ENCODE measurements at places on chromosomes 12 and 14.

DNA sequence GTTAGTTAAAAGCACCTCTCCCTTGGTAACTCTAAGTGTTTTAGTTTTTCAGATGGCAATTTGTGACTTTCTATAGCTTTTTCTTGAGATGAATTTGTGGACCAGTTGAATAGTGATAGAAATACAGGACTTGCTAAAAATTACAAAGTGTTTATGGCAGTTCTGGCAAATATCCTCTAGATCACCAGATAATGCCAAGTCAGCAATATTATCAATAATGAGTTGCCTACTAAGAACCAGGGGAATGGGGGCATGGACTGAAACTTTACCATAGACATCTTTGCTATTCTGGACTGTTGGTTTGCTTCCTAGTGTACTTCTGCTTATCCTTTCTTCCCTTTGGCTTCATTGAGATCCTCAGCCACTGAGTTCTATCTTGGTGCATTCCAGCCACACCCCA, 584.2 kb downstream of the DIO2 start:
- DNase-seq: no peak

GRCh38 chr12:3233797-3234196, 156.6 kb downstream of the TSPAN9 start:
- no peak for DNase-seq

DNA sequence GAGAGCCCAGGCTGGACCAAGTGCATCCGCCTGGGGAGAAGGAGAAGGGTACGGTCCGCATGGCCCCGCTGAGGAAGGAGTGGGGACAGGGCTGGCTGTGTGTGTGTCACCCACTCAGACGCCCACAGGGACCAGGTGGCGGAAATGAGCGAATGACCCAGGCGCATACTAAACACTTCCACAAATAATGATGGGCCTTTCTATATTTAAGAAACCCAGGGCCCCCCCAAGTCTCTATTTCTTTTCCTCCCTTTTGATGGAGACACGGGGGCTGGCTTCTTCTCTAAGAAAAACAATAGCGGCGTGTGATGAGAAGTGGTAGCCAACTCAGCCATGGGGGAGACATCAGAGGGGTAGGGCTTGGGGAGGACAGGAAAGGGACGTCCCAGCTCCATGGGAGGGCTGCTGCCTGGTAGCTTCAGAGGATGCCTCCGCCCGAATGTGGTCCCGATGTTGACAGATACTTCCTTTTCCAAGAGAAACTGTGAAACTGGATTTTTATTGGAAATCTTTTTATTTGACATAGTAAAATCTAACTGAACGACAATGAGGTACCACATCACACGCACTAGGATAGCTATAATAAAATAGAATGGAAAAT, 6.3 kb upstream of the MAP1LC3B2 start:
- DNase-seq: no peak

GRCh38 chr14:54662491-54663133, 95.7 kb downstream of the SAMD4A start:
- DNase-seq: no peak

DNA sequence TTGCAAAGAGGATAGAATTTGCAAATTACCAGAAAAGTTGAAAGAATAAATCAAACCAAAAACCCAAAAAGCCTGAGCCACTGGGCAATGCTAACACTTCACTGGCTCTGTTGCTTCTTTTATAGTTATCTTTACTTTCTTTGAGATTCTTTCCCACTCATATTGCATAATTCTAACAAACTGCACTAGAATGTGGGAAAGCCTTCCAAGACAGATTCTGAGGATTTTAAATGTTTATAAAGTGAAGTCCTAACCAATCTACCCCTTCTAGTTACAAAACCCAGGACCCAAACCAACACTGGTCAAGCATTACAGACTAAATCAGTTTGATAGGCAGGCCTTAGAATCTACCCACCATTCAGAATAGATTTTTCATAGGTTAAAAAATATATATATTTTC, 150.9 kb downstream of the MED13L start:
- DNase-seq: no peak

DNA sequence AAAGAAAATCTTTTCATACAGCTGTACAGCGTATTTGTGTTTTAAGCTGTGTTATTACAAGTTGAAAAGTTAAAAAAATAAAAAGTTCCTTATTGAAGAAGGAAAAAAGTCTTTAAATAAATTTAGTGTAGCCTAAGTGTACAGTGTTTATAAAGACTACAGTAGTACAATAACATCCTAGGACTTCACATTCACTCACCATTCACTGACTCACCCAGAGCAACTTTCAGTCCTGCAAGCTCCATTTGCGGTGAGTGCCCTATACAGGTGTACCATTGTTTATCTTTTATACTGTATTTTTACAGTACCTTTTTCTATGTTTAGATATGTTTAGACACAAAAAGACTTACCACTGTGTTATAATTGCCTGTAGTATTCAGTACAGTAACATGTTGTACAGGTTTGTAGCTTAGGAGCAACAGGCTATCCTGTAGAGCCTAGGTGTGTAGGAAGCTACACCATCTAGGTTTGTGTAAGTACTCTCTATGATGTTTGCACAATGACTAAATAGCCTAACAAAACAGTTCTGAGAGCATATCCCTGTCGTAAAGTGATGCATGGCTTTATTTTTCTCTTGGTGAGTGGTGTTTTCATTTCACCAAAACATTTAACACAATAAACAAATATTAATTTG, 275.2 kb downstream of the DACT1 start:
- DNase-seq: no peak

- no peak for DNase-seq
These were observed 159.9 kb upstream of the ALG10B start for GRCh38 chr12:38156497-38157245.

- no peak for DNase-seq
These were observed 2.1 kb downstream of the CATSPERB start for GRCh38 chr14:91729756-91730155.

- peak; percentile 54 for DNase-seq
These were observed 1.4 kb upstream of the DNAJC22 start for GRCh38 chr12:49345051-49345824.

GRCh38 chr12:41202051-41202450, 13.9 kb downstream of the PDZRN4 start:
- DNase-seq: no peak

GRCh38 chr12:16330560-16330959, 16.9 kb upstream of the MGST1 start:
- DNase-seq: no peak

- DNase-seq: no peak
These were observed 72.4 kb downstream of the IGF1 start for GRCh38 chr12:102407776-102408486.

- no peak for DNase-seq
These were observed 22.8 kb upstream of the SLC38A2 start for GRCh38 chr12:46395388-46395787.

GRCh38 chr12:46455648-46456352, 83.2 kb upstream of the SLC38A2 start:
- no peak for DNase-seq

DNA sequence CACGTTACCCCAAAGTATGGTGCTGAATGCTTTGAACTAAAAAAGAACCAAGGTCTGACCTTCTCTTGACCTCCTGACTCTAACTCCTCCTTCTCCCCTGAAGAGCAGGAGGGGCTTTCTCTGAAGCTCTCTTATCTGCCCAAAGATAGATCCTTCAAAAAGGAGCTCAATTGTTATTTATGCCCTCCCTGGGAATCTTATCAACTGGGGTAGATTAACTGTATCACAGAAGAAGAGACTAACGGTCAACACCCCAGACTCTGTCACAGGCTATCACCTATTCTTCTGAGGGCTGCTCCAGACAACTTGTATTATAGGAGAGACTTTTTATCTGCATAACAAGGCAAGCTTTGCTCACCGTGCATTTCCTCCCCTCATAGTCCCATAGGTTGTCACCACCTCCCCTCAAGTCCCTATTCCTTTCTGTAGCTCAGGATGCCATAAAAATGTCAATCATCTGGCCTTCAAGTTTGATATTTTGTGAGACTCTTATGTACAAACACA, 86.6 kb downstream of the PAPLN start:
- no peak for DNase-seq

GRCh38 chr12:28879379-28879778, 269.7 kb upstream of the FAR2 start:
- DNase-seq: no peak

- DNase-seq: no peak
These were observed 41.1 kb downstream of the TMEM63C start for GRCh38 chr14:77222546-77223225.

- DNase-seq: no peak
These were observed 4.8 kb upstream of the ENO2 start for GRCh38 chr12:6909421-6910145.

DNA sequence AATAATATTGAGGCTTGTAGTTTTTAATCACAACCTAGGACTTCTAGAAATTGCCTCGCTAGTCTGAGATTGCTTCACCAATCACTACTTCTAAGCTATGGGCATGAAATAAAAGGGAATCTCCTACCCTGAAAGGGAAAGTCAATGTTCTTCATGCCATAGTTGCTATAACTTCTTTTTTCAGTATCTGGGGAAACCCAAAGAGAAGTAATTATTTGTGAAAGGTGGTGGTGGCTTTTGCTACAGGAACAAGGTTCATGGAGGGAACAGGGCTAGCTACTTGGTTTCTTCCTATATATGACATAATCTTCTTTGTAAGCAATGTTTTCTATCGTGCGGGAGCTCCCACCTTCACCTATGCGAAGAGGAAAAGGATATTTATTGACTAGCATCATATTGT, 61.6 kb upstream of the DNM1L start:
- no peak for DNase-seq

DNA sequence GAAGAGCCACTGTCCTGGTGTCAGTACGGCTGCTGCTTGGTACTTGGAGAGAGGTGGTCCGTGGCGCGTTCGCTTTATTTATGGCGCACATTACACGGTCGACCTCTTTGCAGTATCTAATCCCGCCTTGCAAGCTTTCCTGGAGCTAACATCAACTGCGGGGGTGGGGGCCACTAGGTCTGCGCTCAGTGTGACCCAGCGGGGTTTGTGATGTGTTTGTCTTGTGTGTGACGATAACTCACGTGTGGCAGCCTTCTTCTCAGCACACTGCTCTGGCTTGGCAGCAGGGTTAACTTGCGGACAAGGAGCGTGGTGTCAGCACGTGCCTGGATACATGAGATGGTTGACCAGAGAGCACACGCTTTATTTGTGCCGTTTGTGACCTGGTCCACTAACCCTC, 122.2 kb upstream of the RTL1 start:
- DNase-seq: no peak

DNA sequence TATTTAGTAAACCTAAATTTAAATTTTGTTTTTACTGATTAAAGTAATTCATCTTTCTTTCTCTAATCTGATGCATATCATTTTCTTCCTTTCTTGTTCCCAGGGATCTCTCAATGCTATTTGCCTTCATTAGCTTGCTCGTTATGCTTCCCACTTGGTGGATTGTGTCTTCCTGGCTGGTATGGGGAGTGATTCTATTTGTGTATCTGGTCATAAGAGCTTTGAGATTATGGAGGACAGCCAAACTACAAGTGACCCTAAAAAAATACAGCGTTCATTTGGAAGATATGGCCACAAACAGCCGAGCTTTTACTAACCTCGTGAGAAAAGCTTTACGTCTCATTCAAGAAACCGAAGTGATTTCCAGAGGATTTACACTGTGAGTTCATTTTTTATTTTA, 48.6 kb downstream of the VEZT start:
- no peak for DNase-seq

GRCh38 chr14:69572841-69573135, 1.9 kb downstream of the CCDC177 start:
- DNase-seq: no peak

DNA sequence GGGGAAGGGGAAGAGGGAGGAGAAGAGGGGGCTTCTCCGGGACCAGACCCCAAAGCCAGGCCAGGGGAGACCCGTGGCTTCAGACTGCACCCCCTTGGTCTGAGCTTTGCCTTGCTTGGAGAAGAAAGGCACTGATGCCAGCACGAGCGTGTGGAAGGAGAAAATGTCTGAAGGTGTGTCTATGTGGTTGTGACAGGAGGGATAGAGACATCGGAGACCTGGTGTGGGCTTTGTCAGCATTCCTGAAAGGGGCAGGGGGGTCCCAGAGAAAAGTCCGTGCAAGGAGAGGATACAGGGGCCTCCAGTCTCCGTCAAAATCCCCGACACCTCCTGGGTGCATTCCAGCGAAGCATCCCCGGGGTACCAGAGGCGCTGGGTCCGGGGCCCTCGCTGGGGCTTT, 139.0 kb upstream of the LHX5 start:
- DNase-seq: no peak

DNA sequence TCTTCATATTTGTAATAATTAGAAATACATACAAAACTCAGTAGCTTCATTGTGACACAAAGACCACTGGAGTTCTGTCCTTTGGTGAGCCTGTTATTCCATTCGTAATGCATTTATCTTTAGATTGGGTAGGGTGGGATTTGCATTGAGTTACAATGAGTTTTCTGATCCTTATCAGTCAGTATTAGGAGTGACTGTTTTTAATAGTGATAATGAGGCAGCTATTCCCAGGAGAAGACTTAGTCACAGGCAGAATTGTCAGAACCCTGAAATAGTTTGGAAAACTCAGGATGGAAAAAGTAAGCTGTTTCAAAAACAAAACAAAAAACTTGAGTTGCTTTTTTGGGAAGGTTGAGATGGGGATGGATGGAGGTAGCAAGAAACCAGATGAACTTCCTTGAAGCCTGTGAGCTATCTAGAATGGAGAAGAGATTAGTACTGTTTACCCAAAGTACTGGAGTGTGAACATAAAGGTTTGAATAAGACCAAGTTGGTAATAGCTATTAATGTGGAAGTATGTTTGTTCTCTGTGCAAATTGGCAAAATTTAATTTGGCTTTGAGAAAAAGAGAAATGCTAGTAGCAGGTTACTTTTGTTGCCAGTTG, 38.6 kb downstream of the FBXO34 start:
- DNase-seq: no peak

DNA sequence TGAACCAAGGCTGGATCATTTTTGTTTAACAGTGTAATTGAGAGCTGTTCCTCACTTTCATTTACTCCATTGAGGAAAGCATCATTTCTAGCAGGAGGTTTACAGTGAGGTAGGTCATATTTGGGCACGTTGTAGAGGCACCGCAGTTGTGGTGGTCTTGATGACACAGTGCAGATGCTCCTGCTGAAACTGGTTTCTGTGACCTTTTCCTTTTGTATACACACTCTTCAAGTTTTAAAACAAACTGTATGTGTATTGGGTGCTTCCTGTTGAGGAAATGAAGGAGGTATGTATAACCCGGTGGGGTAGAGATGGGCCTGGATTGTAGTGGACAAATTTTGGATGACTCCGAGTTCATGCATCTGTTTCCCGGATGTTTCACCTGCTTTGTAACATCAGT, 456.3 kb upstream of the RGS6 start:
- DNase-seq: no peak

GRCh38 chr12:132525833-132526455, 36.0 kb downstream of the FBRSL1 start:
- no peak for DNase-seq

- DNase-seq: no peak
These were observed 203.0 kb downstream of the SNAPC1 start for GRCh38 chr14:61965030-61965745.

DNA sequence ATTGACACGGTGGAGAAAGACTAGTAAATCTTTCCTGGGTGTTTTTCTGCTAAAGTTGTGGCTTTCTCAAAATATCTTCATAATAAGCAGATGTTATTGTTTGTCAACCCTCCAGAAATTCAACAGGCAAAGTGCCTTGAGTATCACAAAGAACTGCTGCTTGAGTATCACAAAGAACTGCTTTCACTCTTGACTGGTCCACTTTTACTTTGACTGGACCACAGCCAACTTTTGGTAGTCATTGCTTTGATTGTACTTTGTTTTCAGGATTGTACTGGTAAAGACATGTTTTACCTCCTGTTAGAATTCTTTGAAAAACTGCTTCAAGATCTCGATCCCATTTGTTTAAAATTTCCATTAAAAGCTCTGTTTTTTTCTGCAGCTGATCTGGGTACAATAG, 62.6 kb downstream of the PDZRN4 start:
- no peak for DNase-seq

Measured in activated naive CD4-positive, alpha-beta T cell treated with anti-CD3 and anti-CD28 coated beads, Interleukin-2, amount 50 U/mL, for 72 hours (primary cell).